Kidney (tissue), 22 donors: ENCODE measurements at places on chromosomes 12 and 14.

- H3K4me1 ChIP-seq = no peaks in the 10 kb centered on the region
- no peaks in the 10 kb centered on the region for H3K27me3 ChIP-seq
- H3K4me3 ChIP-seq = no peak overlapping the region
- H3K27ac ChIP-seq = no peak overlapping the region
- no peak for DNase-seq
Measured at GRCh38 chr14:104516906-104517305, 62.7 kb upstream of the C14orf180 start.

- H3K27me3 ChIP-seq = no peaks in the 10 kb centered on the region
- DNase-seq = no peak
- peaks cover 7% of the 10 kb centered on the region for H3K4me1 ChIP-seq
- H3K36me3 ChIP-seq = no peaks in the 10 kb centered on the region
- H3K4me3 ChIP-seq = no peak overlapping the region
Measured at GRCh38 chr12:124827588-124828184, 36.0 kb downstream of the SCARB1 start.

DNA sequence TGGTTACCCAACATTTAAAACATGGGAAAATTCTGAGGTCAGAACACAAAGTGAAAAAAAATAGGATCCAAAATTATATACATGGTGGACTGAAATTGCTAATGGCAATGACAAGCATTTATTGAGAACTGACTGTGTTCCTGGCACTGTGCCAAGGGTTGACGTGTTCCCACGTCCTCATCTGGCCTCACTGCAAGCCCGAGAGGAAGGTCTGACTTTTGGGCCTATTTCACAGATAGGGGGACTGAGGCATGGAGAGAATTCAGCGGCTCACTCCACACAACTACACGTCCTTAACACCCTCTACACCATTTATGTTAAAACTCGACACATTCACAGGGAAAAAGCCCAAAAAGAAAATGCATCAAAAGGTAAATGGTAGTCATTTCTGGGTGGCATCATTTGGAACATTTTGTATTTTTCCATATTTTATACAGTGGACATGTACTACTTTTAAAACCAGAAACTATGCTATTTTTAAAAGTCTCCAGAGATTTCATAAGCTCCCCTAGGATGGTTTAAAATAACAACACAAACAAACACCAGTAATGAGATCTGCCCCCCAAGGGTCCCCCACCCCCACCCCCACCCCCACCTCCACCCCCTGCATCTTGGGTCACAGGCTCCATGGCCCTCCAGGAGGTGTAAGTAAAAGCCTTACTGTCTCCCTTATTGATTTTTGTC is 27.7 kb downstream of the CLMN start:
- peak overlapping the region; percentile 80 for H3K27ac ChIP-seq
- no peak overlapping the region for H3K4me3 ChIP-seq
- no peaks in the 10 kb centered on the region for H3K27me3 ChIP-seq
- DNase-seq = no peak
- no peaks in the 10 kb centered on the region for H3K4me1 ChIP-seq
- H3K36me3 ChIP-seq = no peaks in the 10 kb centered on the region

GRCh38 chr12:14275886-14276285 is 89.6 kb upstream of the ATF7IP start:
- H3K27me3 ChIP-seq = no peaks in the 10 kb centered on the region
- no peaks in the 10 kb centered on the region for H3K4me1 ChIP-seq
- no peak overlapping the region for H3K27ac ChIP-seq
- no peak for DNase-seq
- H3K4me3 ChIP-seq = no peak overlapping the region
